ENCODE measurements at places on chromosomes 7 and 10.

- peak; percentile 37 for DNase-seq
- H3K27me3 ChIP-seq: no peaks in the 10 kb centered on the region
- peaks cover 39% of the 10 kb centered on the region for H3K4me1 ChIP-seq
- peak overlapping the region; percentile 58 for H3K4me3 ChIP-seq
These were observed 586 bp upstream of the ANKRD26 start for GRCh38 chr10:27100813-27101347.

DNA sequence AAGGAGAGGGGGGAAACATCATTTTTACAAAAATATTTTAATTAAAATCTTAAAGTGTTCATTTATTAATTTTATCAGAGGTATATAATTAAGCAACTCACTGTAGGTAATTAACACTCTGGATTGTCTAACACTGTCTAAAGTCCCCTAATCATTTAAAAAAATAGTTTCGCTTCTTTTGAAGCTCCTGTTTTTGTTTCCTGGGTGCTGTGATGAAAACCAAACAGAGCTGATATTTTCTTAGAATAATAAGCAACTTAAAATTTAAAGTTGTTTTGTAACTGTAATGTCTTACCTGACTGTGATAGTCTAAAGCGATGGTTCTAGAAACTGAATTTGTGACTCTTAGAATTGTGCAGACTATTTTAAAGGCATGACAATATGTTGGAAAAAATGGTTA is 961.0 kb downstream of the GATA3 start:
- peaks cover 2% of the 10 kb centered on the region for H3K4me1 ChIP-seq
- H3K4me3 ChIP-seq: no peak overlapping the region
- peak overlapping the region; percentile 44 for H3K27ac ChIP-seq
- H3K36me3 ChIP-seq: no peaks in the 10 kb centered on the region
- no peaks in the 10 kb centered on the region for H3K27me3 ChIP-seq

GRCh38 chr10:65194555-65194954 is 1673.4 kb downstream of the REEP3 start:
- H3K27me3 ChIP-seq: no peaks in the 10 kb centered on the region
- no peak for DNase-seq
- no peak overlapping the region for H3K27ac ChIP-seq
- H3K36me3 ChIP-seq: no peaks in the 10 kb centered on the region

GRCh38 chr10:65367706-65368105 is 1558.1 kb upstream of the LRRTM3 start:
- H3K4me1 ChIP-seq: no peaks in the 10 kb centered on the region
- DNase-seq: no peak
- no peak overlapping the region for H3K27ac ChIP-seq
- no peak overlapping the region for H3K4me3 ChIP-seq

DNA sequence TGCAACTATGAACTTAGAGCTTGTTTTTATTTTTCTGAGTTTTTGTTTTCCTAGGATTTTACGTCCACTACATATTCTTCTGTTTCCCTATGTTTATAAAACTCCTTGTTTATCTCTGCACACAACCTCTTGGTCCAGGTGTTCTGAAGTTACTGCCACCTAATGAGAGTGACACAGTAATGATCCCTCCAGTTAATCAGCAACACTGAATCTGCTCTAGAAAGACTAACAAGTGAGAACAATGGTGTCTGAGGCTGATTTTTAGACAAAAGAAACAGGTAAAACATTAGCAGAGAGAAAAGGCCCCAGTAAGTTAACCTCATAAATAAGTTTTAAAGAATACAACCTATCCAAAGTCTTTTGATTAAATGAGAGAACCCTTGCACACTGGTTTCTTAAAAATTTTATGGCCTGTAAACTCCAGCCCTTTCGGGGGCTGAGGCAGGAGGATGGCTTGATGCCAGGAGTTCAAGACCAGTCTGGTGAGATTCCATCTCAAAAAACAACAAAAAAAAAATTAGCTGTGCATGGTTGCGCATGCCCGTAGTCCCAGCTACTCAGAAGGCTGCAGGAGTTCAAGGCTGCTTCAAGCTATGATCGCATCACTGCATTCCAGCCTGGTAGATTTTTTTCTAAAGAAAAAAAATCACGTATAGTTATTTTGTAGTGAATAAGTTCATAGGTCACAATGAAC is 397.6 kb downstream of the MAGI2 start:
- DNase-seq: no peak
- no peaks in the 10 kb centered on the region for H3K4me1 ChIP-seq
- no peaks in the 10 kb centered on the region for H3K36me3 ChIP-seq
- H3K27me3 ChIP-seq: no peaks in the 10 kb centered on the region
- no peak overlapping the region for H3K4me3 ChIP-seq

DNA sequence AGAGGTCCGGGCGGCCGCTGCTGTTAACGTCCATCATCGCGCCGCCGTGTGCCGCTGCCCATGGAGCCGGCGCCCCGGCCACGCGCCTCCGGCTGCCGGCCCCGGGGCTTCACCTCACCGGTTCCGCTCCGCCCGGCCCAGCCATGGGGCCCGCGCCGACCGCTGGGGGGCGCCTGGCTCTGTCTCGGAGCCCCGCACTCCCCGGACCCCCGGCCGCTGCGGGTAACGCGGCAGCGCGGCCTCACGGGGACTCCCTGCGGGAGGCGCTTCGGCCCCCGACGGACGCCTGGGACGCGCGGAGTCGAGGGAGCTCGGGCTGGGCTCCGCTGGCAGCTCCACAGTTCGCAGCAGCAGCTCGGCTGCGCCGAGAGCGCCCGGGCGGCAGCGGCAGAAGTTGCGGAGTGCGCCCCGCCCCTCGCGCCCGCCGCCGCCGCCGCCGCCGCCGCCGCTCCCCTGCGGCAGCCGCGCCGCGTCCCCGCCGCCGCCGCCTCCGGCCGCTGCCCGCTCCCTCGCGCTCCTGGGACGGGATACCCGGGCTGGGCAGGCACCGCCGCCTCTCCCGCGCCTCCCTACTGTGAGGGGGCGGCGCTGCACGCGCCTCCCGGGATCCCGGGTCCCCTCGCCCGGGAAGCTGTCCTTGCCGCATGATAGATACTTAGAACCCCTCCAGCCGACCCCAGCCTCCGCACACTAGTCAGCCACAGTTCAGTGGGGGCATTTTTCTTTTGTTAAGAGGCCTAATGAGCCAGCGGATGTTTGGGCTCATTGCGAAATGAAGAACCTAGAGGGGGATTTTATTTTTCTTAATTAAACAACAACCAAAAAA is at the start of gene HTR7:
HTR7 (minus strand) TSS at position 405 of the 826 bp plus-strand sequence; CDS start at position 37, 368 bp downstream.
- DNase-seq: peak; percentile 66
- no peaks in the 10 kb centered on the region for H3K36me3 ChIP-seq
